Osteoblast (primary cell): ENCODE measurements at places on chromosomes 1 and 21. TPM values are rescaled to one million over a fixed set of nuclear protein-coding genes. Genes with fewer than 3 reads are reported as not detected.

The CACNA1S gene
- total RNA-seq, result not detected in 2 replicates

The CELF3 gene
- not detected in 2 replicates for total RNA-seq

The LDLRAD1 gene
- total RNA-seq, result not detected in 2 replicates

The EPS8L3 gene
- total RNA-seq, result not detected in 2 replicates

The C1orf141 gene
- not detected in 2 replicates for total RNA-seq

The DENND4B gene
- total RNA-seq, result 26.8 and 27.5 TPM in 2 replicates

The TNFAIP8L2 gene
- total RNA-seq, result not detected in 2 replicates

The OR6N1 gene
- total RNA-seq, result not detected in 2 replicates

The PTAFR gene
- under 0.01 TPM in 2 replicates for total RNA-seq

The L1TD1 gene
- 0.29 TPM in 1 of 2 replicates, not detected in the other for total RNA-seq

The C1QB gene
- 0.72 TPM in 1 of 2 replicates, not detected in the other for total RNA-seq

The FAM177B gene
- not detected in 2 replicates for total RNA-seq

The DIP2A gene
- total RNA-seq, result 22.8 and 27.4 TPM in 2 replicates

The RUNX3 gene
- total RNA-seq, result 1.8 and 3.6 TPM in 2 replicates

The PLA2G5 gene
- 1.8 and 2.9 TPM in 2 replicates for total RNA-seq

The TRIM63 gene
- total RNA-seq, result under 0.01 and 0.36 TPM in 2 replicates

The MAP3K21 gene
- total RNA-seq, result under 0.01 TPM in 2 replicates
